SK-N-DZ (cell line): ENCODE measurements at places on chromosomes 7 and 10.

GRCh38 chr7:81937091-81937490 lies 167.2 kb upstream of the HGF start:
- no peak for DNase-seq

DNA sequence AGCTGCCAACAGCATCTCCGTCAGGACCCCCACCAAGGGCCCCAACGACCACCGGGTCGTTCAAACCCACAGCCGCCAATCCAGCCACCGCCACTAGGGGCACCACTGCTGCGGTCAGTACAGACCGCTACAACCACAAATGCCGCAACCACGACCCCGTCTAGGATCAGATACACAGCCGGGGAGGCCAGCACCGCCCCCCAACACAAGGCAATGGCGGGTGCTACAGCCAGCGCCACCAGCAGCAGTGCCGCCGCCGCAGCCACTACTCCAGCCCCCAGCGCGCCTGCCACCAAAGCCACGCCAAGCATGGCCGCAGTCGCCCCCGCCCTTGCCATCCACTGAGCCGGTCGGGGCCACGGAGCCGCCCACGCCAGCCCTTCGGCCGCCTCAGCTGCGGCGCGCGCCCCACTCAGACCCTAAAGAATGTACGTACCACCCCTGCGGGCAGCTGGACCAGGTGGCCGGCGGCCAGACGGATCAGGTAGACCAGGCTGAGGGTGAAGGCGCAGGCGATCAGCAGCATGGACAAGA lies 473 bp downstream of the CYP51A1 start:
- DNase-seq = peak; percentile 90

GRCh38 chr10:72885953-72886352 lies 7.6 kb upstream of the OIT3 start:
- DNase-seq = no peak

- no peak for DNase-seq
These were observed 93.5 kb upstream of the DDC start for GRCh38 chr7:50658696-50659095.

DNA sequence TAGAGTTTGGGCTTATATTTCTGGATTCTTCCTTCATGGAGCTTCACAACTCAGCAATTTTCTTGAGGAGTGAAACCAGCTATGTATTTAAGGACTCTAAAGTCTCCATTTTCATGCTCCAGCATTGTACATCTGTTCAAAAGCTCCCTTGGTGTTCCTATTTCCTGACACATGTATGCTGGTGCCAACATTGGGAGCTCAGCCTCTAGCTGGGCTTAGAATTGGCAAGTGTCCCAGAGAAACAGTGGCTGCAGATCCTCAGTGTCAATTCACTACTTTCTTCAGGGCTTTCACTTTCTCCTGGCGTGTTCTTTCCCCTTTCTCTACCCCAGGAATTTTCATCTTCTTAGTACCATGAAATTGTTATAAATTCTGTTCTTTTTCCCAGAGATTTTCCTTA lies 103.1 kb downstream of the ZNF467 start:
- DNase-seq = no peak

GRCh38 chr10:49382826-49383225 lies 13.1 kb downstream of the DRGX start:
- no peak for DNase-seq

DNA sequence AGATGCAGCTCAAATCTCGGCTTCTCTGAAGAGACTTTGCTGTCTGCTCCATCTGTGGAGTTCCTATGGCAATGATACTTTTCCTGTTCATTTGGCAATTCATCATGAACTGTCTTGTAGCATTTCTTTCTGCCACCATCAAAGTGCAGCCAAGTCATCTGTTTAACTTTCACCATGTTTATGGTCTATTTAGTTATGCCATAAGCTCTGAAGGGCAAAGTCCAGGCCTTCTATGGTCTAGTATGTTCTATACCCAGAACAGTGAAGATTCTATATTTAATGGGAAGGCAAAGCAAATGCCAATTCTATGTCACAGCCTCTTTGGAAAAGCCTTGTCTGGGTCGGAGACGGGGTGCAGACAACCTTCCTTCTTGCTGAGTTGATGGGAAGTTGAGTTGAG lies 472.6 kb downstream of the PLXNA4 start:
- no peak for DNase-seq

DNA sequence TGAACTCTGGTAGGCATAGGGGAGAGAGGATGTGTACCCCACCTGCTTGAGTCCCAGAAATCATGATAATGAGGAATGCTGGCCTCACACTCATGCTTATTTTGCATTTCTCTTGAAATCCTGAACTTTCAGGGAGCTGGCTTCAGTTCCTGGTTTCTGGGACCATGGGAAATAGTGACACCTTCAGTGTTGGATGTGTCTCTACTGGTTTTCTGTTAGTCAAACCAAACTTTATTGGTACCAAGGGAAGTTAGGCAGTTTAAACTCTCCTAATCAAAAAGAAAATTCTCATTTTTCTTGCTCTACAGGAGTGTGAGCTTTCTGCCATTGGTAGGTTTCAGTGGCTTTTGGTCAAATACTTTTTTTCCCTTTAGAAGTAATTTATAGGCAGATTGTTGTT lies 11.8 kb upstream of the PCGF5 start:
- no peak for DNase-seq
